Activated effector memory CD4-positive, alpha-beta T cell treated with anti-CD3 and anti-CD28 coated beads, Interleukin-2, amount 50 U/mL, for 16 hours (primary cell): ENCODE measurements at places on chromosomes 3 and 15.

GRCh38 chr15:70100474-70101341 is 3.0 kb upstream of the TLE3 start:
- peak; percentile 89 for DNase-seq

DNA sequence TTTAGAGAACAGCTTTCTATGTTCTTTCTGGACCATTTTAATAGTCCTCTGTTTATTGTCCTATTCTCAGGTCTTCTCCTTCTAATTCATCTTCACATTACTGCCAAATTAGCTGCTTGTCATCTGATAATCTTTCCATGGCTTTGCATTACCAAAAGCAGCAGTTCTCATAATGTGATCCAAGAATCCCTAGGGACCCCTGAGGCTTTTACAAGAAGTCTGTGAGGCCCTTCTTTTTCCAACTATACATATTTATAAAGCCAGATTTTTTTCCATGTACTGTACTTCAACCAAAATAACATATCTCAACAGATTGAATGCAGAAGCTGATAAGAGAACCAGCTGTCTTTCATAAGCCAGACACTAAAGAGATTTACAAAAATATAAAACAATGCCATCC is 162.5 kb upstream of the BFSP2 start:
- DNase-seq: no peak

GRCh38 chr15:99141943-99142342 is 37.1 kb downstream of the SYNM start:
- no peak for DNase-seq

- no peak for DNase-seq
These were observed 75.3 kb downstream of the TGFBR2 start for GRCh38 chr3:30681649-30682211.

- DNase-seq: peak; percentile 67
These were observed 316.9 kb upstream of the ICE2 start for GRCh38 chr15:60795889-60796288.

DNA sequence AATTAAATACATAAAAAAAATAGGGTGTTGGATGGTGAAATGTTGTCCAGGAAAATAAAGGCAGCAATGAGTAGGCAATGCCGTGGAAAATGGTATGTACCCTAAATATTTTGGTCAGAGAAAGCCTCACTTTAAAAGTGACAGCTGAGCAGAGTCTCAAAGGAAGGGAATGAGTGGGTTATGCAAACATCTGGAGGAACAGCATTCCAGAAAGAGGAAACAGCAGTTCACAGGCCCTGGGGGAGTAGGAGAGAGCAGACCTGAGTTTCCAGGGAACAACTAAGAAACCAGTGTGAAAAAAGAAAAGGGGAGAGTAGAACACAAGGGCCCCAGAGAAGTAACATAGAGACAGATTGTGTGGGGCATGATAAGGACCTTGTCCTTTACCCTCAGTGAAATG is 230.0 kb upstream of the CNTN3 start:
- DNase-seq: no peak

- no peak for DNase-seq
These were observed 92.1 kb downstream of the XRN1 start for GRCh38 chr3:142355692-142356091.

DNA sequence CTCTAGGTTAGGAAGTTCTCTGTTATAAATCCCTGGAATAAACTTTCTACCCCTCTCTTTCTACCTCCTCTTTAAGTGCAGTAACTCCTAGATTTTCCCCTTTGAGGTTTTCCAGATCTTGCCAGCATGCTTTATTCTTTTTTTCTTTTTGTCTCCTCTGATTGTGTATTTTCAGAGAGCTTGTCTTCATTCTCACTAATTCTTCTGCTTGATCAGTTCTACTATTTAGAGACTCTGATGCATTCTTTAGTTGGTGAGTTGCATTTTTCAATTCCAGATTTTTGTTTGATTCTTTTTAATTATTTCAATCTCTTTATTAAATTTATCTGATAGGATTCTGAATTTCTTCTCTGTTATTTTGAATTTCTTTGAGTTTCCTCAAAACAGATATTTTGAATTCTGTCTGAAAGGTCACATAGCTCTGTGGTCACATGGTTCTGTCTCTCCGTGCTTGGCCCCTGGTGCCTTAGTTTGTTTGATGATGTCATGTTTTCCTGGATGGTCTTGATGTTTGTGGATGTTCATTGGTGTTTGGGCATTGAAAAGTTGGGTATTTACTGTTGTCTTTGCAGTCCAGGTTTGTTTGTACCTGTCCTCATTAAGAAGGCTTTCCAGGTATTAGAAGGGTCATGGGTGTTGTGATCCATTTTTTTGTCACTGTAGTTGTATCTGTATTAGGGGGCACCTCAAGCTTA is 89.2 kb downstream of the BBX start:
- no peak for DNase-seq

- DNase-seq: peak; percentile 30
These were observed 49.9 kb upstream of the ATP2B2 start for GRCh38 chr3:10555263-10555662.

DNA sequence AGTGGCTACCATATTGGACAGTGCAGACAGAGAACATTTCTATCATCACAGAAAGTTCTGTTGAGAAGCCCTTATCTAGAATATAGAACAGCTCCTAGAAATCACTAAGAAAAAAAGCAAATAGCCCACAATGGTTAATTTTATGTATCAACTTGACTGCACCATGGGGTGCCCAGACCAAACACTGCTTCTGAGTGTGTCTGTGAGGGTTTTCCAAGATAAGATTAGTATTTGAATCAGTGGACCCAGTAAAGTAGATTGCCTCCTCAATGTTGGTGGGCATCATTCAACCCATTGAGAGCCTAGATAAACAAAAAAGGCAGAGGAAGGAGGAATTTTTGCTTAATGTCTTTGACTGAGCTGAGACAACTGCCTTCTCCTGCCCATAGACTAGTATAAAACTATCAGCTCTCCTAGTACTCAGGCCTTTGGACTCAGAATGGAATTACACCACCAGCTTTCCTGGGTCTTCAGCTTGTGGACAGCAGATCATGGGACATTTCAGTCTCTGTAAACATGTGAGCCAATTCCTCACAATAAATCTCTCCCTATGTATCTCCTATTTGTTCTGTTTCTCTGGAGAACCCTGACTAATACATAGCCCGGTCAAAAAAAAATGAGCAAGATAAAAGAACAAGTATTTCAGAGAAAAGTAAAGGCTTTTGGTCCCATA is 55.9 kb upstream of the OXTR start:
- no peak for DNase-seq

GRCh38 chr3:112074616-112075497 is 11.3 kb upstream of the C3orf52 start:
- DNase-seq: peak; percentile 63

DNA sequence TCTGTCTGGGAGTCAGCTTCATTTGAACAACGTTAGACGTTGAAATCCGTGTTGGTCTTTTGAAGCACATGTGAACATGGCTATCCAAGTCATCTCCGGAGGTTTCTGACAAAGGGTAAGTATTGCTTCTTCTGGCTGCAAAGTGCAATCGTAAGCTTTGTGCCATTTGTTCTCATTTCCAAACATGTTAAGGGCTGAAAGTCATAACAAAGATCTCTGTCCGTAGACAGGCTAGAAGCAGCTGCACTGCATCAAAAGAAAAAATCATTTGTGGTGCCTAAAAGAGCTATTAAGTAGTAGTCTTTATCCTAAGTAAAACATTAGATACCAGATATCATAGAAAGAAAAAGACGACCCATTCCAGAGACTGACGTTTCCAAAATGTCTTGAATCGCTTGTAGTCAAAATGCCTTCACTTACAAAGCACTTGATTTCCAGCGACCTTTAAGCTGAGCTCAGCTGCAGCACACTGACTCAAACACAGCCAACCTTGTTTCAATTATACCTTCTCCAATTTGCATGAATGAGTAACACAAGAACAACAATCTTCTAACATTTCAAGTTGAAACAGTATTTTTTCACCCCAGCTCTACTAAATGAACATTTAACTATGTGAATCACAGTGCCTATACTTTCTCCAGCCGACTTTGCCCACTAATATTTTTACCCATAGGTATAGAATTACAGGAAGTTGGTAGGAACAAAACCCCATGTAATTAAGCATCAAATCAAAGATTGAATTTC is 76.6 kb downstream of the NEDD4 start:
- no peak for DNase-seq

DNA sequence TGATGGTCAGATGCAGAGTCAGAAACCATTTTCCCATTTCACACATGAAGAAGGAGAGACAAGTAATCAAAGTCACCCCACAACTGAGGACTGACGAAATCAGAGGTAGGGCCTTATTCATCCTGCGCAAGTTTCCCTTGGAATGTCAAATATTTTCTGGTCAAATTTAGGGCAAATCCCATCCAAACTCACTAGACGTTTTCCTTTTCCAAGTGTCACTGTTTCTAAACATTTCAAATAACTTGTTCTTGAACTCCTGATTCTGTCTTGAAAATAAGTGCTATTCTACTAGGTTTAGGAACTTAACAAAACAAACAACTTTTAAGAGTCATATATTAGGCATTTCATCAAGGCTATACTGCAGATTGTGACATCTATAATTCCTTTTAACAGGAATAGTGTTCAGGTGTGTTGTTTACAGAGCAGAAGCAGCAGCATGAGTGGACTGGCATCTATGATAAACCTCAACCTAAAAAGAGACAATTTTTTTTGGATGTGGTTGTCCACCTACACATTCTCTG is 40.7 kb downstream of the SUMF1 start:
- no peak for DNase-seq

DNA sequence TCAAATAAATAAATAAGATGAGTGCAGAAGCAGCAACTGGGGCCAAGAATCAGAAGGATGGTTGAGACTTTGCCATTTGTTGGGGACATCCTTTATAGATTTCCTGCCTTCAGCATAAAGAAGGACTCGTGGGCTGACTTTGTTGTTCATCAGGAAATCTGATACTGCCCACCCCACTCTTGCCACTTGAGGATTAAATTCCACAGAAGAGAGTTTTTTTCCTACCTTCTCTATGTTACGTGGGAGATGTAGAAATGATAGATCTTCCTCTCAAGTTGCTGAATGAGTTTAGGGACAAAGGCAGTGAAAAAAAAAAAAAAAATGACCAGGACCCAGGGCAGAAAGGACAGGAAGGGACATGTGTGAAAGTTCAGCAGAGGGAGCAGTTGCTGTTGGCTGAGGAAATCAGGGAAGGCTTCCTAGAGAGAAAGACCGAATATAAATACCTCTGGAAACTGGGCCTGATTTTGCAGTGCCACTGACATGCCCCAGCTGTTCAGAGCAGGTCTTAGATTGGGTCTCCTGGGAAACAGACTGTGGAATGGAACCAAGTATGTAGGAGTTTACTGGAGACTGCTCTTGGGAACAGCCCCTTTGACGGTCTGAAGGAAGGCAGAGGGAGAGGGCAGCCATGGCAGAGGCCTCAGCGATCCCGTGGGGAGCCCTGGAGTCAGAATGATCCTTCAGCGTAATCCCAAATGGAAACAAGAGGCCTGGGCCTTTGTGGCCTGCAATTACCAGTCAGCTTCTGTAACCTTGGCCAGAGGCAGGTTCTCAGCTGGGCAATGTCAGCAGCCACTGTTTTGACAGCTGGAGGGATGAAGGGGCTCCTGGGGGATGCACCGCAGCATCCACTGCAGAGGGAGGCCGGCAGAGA is 50.9 kb downstream of the C3orf20 start:
- no peak for DNase-seq

GRCh38 chr15:85750319-85751290 is 44.1 kb downstream of the KLHL25 start:
- DNase-seq: peak; percentile 61

DNA sequence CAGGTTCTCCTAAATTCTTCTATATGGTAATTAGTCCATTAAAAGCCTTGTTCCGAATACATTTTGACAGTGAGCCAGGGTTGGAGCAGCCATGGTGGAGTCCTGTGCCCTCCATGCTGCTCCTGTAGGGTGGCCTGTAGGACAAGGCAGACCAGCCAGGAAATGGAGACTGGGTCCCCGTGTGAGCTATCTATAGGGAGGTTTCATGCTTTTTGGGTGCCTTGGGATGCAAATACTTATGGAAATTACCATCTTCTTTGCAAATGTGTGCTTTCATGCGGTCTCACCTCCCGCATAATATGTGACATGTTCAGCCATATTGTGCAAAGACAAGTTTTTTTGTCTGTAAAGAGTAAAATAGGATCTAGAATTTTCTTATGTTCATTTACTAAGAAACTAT is 58.0 kb upstream of the FURIN start:
- no peak for DNase-seq

- no peak for DNase-seq
These were observed 142.7 kb downstream of the FNDC3B start for GRCh38 chr3:172181932-172182586.

DNA sequence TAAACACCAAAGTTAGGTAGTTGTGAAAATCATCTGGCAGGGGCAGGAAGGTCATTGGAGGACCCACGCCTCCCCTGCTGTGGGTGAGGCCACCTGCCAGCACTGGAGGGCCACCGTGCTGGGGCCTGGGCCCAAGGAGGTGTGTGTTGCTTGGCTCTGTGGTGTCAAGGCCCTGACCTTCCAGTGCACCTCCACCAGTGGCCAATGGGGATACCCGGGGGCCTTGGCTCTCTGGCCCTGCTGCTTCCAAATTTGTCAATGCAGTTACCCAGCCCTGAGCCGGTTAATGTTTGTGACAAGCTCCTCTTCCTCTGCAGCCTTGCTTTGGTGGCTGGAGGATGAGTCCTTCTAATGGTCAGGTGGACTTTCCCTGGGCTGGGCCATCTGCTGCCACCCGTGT is 150.2 kb downstream of the KLF13 start:
- peak; percentile 58 for DNase-seq

DNA sequence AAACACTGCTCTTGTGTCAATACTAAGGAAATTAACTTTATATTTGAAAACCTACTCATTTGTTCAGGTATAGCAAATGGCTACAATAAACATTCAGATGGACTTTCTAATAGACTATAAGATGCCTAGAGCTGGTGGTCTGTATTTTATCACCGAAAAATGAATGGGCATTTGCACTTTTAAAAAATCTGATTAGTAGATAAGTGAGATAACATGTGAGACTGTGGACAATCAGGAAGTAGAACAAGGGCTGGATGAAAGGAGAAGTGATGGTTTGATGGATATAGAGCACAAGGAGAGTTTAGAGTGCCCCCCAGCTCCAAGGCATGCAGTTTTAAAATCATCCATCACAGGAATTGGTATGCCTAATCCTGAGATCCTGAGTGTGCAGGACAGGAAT is 308.4 kb upstream of the RARB start:
- DNase-seq: no peak

- no peak for DNase-seq
These were observed 6.7 kb downstream of the SLC51A start for GRCh38 chr3:196222876-196223595.

DNA sequence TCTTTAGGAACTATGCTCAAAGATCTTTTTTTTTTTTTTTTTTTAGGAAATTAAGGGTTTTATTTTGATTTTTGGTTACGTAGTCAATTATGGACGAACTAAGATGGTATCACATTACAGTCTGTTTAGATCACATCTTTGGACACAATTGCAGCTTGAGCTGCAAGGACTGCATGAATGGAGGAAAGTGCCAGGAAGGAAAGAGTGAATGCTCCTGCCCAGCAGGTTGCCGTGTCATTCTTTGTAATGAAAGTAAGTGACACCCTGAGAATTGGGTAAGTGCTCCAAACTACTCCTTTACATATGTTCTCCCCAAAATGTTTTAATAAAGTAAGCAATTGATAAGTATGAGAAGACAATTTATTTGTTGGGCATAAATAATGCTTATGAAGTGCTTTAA is 716.5 kb upstream of the GOLIM4 start:
- DNase-seq: no peak

- DNase-seq: no peak
These were observed 59.0 kb downstream of the EPHB3 start for GRCh38 chr3:184620475-184621119.

- DNase-seq: no peak
These were observed 11.7 kb upstream of the ARL14 start for GRCh38 chr3:160665231-160665630.

GRCh38 chr3:165669967-165670366 is 167.3 kb downstream of the BCHE start:
- DNase-seq: no peak
